ENCODE measurements at places on chromosomes 13 and 19. TPM values are rescaled to one million over a fixed set of nuclear protein-coding genes. Genes with fewer than 3 reads are reported as not detected.

DNA sequence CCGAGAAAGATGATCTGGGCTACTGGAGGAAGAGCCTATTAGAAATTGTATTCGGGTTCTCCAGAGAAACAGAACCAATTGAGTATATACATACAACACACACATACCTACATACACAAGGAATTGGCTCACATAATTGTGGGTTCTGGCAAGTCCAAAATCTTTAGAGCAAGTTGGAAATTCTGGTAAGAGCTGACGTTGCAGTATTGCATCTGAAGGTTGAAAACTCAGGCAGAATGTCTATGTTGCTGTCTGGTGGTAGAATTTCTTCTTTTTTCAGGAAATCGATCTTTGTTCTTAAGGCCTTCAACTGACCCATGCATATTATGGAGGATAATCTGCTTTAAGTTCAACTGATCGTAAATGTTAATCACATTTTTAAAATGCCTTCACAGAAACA is 15.5 kb upstream of the OLFM4 start:
- DNase-seq = no peak
- no peaks in the 10 kb centered on the region for H3K27me3 ChIP-seq

- no peak for DNase-seq
- no peak overlapping the region for H3K27ac ChIP-seq
- no peaks in the 10 kb centered on the region for H3K27me3 ChIP-seq
- H3K4me1 ChIP-seq = no peaks in the 10 kb centered on the region
Observed at GRCh38 chr13:110055089-110055488, 251.9 kb downstream of the COL4A1 start.

DNA sequence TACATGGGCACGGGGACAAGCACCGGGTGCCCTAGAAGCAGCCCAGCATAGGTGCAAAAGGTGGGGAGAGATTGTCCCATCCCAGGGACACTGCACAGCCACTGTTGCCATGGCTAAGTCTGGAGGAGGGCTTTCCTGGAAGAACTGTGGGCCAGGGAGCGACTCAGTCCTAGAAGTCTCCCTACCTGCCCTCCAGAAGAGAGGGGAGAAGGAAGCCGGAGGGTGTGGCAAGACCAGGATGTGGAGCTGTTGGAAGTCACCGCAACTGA is 2.3 kb upstream of the FBN3 start:
- DNase-seq = no peak
- no peak overlapping the region for H3K27ac ChIP-seq
- no peak overlapping the region for H3K4me3 ChIP-seq
- no peaks in the 10 kb centered on the region for H3K36me3 ChIP-seq
- peaks cover 16% of the 10 kb centered on the region for H3K4me1 ChIP-seq
- no peaks in the 10 kb centered on the region for H3K27me3 ChIP-seq

- no peak for DNase-seq
- H3K27me3 ChIP-seq = no peaks in the 10 kb centered on the region
- no peak overlapping the region for H3K27ac ChIP-seq
- no peak overlapping the region for H3K4me3 ChIP-seq
- no peaks in the 10 kb centered on the region for H3K36me3 ChIP-seq
- no peaks in the 10 kb centered on the region for H3K4me1 ChIP-seq
Observed at GRCh38 chr19:400976-401865, 7.7 kb downstream of the C2CD4C start.

GRCh38 chr19:42003506-42004294 is 9.7 kb upstream of the ATP1A3 start:
- H3K4me1 ChIP-seq = peaks cover 6% of the 10 kb centered on the region
- H3K4me3 ChIP-seq = no peak overlapping the region

DNA sequence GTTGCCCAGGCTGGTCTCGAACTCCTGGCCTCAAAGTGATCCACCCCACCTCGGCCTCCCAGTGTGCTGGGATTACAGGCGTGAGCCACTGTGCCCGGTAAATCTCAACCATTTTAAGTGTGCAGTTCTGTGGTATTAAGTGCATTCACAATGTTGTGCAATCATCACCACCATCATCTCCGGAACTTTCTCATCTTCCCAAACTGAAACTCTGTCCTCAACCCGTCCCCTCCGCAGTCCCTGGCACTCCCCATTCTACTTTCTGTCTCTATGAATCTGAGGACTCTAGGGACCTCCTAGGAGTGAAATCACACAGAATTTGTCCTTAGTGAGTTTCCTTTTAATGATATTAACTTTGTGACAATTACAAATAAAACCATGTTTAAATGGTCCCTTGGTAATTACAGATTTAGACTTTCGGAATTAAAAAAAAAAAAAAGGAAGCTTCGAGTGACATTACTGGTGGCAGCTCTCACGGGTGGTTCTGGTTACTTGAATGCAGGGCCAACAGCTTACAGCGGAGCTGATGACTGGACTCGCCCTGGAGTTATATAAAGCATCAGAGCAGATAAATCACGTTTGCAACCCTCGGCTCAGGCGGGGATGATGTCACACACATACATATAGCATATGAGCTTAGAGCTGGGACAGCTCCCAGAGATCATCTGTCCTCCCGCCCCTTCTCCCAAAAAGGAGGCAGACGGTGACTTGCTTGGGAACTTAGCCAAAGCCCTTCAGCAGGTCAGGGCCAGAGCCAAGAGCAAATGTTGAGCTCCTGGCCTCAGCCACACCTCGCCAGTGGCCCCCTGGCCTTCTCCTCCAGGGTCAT is 89.8 kb downstream of the ZNF557 start:
- no peaks in the 10 kb centered on the region for H3K4me1 ChIP-seq
- no peak for DNase-seq
- H3K36me3 ChIP-seq = peaks cover 7% of the 10 kb centered on the region

DNA sequence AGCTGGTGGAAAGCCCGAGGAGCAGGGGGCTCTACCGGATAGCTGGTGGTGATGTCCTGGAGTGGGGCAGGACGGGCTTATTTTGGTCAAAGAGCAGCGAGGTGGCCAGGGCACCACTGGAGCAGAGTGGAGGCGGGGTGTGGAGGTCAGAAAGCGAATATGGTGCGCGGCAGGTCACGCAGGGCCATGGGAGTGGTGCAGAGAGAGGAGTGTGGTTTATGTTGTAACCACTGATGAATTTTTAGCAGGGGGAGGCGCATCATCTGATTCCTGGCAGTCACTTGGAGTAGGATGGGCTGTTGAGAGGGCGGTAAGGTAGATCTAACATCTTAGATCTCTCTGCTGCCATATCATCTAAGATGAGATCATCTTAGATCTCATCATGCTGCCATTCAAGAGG is 1.4 kb upstream of the ZNF414 start:
- no peak for DNase-seq
- no peak overlapping the region for H3K4me3 ChIP-seq
- H3K27ac ChIP-seq = no peak overlapping the region
- H3K27me3 ChIP-seq = no peaks in the 10 kb centered on the region
- peaks cover 9% of the 10 kb centered on the region for H3K4me1 ChIP-seq

DNA sequence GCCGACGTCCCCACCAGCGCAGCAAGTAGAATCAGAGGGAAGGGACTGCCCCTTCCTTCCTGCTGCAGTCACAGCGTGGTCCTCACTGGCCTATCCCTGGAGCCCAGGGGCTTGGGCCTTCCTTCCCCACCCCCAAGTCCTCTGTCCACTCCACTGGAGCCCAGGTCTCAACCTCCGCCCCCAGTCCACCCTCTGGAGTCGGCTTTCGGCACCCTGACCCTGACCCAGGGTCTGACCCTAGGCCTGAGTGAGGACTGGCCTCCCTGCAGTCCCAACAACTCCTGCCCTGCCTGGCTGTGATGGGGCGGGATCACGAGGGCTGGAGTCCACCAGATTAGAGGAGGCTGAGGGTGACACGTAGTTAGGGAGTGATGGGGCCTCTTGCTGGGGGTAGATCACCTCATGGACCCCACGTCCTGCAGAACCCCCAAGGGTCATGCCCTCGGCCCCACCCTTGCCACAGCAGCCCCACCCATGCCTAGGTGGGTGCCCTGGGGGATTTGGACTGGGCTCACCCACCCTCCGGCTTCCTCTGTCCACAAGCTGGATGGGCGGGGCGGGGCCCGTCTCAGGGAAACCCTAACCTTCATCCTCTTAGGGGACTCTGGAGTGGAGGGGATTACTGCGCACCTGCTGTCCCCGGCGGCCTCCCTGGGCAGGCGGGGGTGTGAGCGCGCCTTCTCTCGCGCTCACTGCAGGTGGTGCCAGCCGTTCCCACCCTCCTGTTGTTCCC is 3.8 kb downstream of the RAX2 start:
- no peak for DNase-seq
- H3K4me1 ChIP-seq = no peaks in the 10 kb centered on the region
- no peak overlapping the region for H3K27ac ChIP-seq

DNA sequence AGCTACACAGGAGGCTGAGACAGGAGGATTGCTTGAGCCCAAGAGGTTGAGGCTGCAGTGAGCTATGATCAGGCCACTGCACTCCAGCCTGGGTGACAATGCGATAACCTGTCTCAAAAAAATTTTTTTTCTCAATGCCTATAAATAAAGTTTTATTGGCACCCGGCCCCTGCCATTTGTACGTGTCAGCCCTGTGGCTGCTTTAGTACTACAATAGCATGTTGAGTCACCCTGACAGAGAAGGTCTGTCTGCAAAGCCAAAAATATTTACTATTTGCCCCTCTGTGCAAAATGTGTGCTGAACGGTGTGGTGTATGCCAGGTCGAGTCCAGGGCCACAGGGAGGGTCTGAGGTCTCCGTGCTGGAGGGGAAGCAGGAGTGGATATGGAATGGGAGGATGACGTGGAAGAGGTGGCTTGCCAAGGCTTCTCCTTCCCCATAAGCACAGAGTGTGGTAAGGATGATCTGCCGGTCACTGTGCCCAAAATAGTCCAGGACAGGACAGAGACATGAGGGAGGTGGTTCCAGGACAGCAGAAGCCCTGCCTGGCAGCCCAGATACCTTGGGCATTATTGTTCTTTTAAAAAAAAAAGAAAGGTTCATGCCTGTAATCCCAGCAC is 10.0 kb downstream of the NMRK2 start:
- H3K4me1 ChIP-seq = no peaks in the 10 kb centered on the region
- no peak overlapping the region for H3K4me3 ChIP-seq
- no peak overlapping the region for H3K27ac ChIP-seq
- no peaks in the 10 kb centered on the region for H3K36me3 ChIP-seq
- DNase-seq = no peak

GRCh38 chr13:84542348-84542747 is 660.1 kb upstream of the SLITRK1 start:
- no peaks in the 10 kb centered on the region for H3K4me1 ChIP-seq
- no peaks in the 10 kb centered on the region for H3K36me3 ChIP-seq
- DNase-seq = no peak

ZSCAN18 gene
- 63.9 TPM for total RNA-seq

Data from GM23338 (cell line).